AG09309 (cell line): ENCODE measurements at places on chromosomes 2 and 18.

DNA sequence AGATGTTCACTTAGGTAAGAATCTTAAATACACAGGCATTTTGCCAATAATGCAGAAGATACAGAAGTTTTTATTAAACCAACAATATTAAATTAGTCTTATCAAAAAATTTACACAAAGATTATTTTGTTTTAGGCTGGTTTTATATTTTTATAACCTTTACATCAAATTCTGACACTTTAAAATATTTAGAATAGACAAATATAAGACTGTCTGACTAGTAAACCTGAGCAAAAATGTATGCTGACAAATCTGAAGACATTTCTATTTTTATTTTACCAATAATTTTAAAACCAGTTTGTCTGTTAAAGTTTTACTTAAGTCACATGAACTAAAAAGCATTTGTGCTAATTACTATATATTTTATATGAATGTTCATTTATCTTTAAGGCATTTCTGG is 72.1 kb upstream of the ZNF236 start:
- no peak for DNase-seq

DNA sequence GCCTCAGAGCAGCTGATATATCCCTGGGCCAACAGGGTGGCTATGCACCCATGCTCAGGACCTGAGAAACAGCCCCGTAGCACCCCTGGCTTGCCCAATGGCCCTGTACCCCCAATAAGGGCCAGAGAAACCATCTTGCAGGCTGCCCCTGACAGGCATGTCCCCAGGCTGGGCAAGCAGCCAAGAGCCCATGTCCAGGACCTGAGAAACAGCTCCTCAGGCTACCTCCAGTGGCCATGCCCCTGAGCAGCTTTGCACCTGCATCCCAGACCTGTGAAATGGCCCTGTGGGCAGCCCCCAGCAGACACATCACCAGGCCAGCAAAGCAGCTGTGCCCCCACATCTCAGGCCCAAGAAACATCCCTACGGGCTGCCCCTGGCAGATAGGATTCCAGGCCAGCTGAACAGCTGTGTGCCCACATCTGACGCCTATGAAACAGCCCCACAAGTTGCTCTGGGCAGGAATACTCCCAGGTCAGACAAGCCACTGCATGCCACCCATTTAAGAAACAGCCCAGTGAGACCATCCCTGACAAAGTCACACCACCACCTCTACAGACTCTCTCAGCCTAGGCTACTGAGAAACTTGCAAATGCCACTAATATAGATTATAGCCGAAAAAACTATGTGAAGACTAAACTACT is 84.1 kb downstream of the TMEM237 start:
- DNase-seq: no peak

DNA sequence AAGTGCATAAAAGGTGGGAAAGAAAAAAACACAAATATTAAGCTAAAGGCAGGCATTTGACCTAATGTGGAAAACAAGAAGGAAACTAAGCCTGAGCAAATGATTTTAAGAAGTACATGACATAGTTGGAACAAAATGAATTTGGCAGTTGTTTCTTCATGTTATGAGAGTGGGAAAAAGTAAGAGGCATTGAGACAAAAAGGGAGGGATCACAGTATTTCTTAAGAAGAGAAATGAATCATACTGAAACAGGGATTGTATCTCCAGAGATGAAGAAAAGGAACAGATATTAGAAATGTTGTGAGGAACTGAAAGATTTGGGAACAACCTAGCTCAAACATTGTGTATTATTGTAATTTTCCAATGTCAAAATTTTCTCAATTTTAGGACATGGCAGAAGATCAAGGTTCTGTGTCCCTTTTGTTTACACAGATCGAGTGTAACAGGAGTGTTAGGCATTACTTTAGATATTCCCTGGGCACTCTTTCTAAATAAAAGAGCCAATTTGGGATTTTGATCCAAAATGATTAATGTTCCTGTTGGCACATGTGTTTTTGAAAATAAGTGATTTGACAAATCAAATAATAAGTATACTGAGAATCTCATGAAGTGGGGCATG is 98.6 kb downstream of the CALCRL start:
- no peak for DNase-seq

- DNase-seq: no peak
Measured at GRCh38 chr2:37773371-37774130, 102.1 kb upstream of the CDC42EP3 start.

- no peak for DNase-seq
Measured at GRCh38 chr2:235512699-235513053, 18.8 kb downstream of the AGAP1 start.

- DNase-seq: no peak
Measured at GRCh38 chr18:35653392-35654135, 72.0 kb downstream of the GALNT1 start.

GRCh38 chr2:106304612-106305184 is 110.6 kb upstream of the UXS1 start:
- no peak for DNase-seq

DNA sequence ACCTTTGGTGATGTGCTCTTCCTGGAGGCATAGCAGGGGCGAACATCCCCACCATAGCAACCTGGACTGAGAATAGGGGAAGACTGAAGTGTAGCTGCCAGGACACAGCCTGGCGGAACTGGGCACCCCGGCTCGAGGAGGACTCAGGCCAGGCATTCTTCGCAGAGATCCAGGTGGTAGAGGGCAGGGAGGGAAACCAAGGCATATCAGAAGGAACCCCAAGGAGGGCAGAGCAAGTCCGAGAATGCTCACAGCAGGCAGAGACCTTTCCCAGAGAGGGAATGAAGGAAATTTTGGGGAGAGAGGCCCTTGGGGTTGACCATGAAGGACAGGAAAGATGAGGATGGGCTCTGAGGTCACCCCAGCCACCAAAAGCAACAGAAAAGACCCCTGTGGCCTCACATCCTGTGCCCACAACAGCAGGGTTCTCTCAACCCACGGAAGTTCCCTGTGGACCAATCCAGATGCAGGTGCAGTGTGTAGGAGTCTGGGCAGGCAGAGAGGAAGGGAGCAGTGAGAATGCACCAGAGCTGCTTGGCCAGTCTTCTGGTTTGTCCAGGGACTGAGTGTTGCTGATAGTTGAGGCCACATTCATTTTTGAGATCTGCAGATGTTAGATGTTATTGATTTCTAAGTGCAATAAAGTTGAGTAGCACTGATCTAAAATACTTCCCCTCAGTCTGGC is 136.9 kb downstream of the PXDN start:
- no peak for DNase-seq

GRCh38 chr2:128437204-128437565 is 118.5 kb upstream of the HS6ST1 start:
- DNase-seq: no peak

- DNase-seq: peak; percentile 84
Measured at GRCh38 chr2:219142329-219142728, 18.3 kb downstream of the NHEJ1 start.

DNA sequence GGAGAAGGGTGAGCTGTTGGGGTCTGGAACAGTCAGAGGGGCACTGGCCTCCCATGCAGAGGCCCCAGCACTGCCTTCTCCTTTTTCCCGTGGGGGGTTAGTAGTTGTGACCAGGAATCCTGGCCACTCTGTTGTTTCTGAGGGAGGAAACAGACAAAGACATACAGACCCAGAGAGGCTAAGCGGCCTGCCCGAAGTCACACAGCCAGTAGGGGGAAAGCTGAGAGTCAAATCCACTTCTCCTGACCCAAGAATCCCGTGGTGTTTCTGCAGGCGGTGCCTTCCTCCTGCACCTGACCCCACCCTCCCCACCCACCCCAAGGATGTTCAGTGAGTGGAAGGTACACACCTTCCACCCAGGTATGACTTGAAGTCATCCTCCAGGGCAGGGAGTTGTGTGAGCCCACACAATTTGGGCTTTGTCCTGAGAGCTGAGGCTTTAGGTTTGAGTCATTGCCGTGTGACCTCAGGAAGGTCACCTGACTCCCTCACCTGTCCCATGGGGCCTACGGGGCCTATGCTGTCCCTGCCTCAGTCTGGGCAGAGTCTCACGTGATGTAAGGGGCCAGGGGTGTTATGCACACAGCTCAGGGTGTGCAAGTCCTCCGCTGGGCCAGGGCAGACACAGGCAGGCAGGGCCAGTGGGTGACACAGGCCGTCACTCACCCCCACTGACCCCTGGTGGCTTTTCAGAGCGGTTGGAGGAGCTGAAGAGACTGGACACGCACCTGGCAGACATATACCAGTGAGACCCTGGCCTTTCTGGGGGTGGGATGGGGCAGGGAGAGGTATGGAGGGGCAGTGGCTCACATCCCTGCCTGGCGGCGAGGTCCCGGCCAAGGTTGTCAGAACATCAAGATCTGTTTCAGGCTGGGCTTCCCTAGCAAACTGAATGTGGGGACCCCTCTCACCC is 5.0 kb downstream of the NT5DC4 start:
- no peak for DNase-seq

GRCh38 chr2:234954551-234954992 is 2.8 kb downstream of the SH3BP4 start:
- no peak for DNase-seq

DNA sequence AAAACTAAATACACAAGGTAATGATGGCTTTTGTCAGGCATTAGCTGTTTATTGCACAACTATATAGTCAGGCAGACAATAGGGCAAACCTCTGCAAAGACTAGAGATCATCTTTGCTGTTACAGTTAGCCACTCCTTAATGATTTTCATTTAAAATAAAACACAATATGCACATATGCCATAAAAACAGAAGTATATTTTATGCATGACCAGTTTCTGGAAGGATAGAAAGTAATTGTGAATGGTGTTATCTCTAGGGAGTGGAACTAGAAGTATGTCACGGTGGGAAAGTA is 102.0 kb downstream of the CHN1 start:
- DNase-seq: no peak

GRCh38 chr2:169071455-169071854 is 2.1 kb downstream of the DHRS9 start:
- no peak for DNase-seq

DNA sequence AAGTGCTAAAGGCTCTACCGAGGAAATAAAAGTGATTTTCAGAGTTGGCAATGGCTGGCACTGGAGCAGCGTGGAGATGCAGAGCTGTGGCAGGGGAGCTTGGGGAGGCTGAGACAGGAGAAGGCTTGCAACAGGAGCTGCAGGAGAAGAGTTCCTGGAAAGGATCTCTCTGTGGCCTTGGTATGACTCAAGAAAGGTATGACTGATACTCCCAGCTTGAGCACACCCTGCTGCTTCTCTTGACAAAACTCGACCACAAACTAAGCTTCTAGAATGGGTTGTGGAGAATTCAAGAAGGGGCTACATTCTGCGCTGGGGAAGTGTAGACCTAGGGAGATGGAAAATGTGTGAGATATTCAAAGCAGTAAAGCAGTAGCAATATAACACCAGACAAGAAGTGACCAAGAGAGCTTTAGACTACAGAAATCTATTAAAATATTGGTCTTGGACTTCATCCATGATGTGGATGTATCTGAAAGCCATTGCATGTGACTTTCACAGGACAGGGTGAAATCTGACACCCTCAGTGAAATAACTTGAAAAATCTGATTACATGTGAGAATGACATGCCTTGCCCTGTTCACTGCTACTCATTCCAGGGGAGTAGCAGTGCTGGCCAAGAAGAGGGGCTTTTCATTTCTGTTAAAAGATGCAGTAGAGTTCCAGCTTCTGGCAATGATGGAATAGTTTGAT is 41.5 kb downstream of the SUCLG1 start:
- no peak for DNase-seq

GRCh38 chr2:1817256-1818051 is 73.1 kb upstream of the PXDN start:
- peak; percentile 98 for DNase-seq

GRCh38 chr2:144443837-144444817 is 75.8 kb downstream of the ZEB2 start:
- no peak for DNase-seq

DNA sequence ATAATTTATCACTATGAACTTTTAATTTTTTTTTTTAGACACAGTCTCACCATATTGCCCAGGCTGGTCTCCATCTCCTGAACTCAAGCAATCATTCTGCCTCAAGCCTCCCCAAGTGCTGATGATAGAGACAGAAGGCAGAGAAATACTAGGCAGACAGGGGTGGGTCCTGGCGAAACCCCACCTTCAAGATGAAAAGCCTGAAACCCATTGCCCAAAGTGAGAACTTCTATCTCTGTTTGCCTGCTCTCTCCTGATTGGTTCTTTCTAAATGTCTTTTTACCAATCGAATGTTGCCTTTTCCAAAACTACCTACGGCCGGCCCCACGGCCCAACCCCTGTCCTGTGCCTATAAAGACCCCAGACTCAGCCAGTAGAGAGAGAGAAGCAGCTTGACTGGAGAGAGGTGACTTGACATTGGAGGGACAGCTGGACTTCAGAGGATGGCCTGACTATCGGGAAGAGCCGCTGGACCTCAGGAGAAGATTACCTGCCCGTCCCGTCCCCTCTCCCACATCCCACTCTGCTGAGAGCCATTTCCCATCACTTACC is 21.9 kb downstream of the PRKD3 start:
- no peak for DNase-seq

- no peak for DNase-seq
Measured at GRCh38 chr2:69947325-69947931, 14.0 kb downstream of the ASPRV1 start.

- no peak for DNase-seq
Measured at GRCh38 chr2:71923887-71924533, 223.7 kb downstream of the CYP26B1 start.

GRCh38 chr2:230952226-230952956 is 27.3 kb upstream of the GPR55 start:
- no peak for DNase-seq

- no peak for DNase-seq
Measured at GRCh38 chr2:135337071-135337470, 193.9 kb downstream of the ZRANB3 start.

- no peak for DNase-seq
Measured at GRCh38 chr2:69017080-69017479, 4.1 kb downstream of the ANTXR1 start.

- DNase-seq: no peak
Measured at GRCh38 chr2:3319134-3319533, 58.5 kb downstream of the EIPR1 start.

DNA sequence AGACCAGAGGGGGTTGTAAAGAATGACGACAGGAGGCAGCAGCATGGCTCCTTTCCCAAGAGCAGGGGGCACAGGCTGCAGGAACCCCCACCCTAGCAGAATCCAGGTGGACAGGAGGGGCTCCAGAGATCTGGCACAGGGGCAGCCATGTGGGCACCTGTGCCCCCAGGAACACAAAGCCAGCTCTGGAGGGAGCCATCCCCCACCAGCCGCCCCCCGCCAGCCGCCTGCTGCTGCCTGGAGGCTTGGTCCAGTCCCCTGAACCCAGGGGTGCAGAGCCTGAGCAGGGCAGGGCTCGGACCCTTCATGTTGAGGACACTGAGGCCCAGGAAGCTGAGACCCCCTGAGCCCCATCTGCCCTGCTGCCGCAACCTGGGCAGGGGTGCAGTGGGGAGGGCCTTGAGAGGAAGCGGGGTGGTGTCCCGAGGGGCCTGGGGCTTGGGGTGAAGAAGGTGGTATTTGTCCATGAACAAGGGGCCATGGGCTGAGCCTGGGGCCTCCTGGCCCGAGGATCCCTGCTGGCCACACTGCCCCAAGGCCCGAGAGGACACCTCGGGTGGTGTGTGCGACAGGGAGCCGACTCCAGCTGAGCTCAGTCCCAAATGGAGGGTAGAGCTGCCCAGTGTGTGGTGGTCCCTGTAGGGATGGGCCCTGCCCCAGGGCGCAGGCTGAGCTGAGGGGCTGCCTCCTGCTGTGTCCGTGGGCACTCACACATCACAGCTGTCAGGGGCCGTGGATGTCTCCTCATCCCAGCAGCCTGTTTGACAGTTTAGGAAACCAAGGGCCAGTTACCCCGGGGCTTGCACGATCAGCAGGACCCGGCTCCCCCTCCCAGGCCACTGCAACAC is 39.8 kb upstream of the SNED1 start:
- no peak for DNase-seq
